Coronary artery (tissue), 2 donors: ENCODE measurements at places on chromosomes 12 and 14.

GRCh38 chr14:49954171-49954631 lies 61.3 kb downstream of the ARF6 start:
- no peak for DNase-seq

GRCh38 chr14:106013879-106014376 lies 487.5 kb downstream of the TMEM121 start:
- no peak for DNase-seq

DNA sequence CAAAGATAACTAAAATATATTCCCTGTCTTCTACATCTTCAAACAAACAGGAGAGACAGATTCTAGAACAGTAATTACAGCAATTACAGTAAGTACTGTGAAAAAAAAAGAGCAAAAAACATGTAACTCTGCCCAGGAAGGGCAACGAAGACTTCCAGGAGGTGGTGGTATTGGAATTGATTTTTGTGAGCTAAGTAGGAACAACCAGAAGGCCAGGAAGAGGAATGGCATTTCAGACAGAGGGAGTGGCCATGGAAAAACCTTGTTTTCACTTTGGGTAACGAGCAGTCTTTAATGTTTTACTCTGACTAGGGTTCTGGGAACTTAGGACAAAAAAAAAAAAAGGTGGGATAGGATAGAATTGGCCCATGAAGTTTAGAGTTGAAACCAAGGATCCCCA lies 196.3 kb upstream of the PLEKHG7 start:
- DNase-seq: no peak

DNA sequence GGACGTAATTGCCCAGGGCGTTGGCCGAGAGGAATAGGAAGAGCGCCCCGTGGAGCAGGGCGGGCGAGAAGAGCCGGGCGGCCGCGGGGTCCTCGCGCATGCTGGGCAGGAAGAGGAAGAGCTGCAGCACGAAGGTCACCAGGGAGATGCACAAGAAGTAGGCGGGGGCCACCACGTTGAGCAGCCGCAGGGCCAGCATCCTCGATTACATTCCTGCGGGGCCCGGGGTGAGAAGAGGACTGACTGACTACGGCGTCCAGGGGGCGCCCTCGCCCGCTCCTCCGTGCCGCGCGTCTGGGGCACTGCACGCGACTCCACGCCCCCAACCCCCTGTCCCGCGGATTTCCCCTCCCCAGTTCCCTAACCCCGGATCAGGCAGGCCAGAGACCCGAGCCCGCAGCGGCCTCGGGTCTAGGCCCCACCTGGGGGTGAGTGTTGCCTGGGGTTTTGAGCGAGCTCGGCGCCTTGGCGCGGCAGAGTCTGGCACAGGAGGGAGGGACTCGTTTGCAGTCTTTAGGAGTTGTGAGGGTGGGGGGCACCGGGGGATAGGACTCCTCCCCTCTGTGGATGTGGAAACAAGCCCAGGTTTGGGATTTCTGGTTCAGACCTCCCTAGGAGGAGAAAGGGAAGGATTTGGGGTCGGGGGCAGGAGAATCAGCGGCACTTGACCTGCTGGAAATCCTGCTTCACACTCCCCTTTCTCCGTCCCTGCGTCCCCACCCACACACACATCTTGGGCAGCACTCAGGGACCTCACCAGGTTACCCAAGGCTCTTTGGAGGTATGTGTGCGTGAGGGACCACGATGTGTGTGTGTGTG lies 1.8 kb downstream of the ZDHHC22 start:
- no peak for DNase-seq

- no peak for DNase-seq
These were observed 66.2 kb upstream of the PCNX4 start for GRCh38 chr14:60025571-60025970.

DNA sequence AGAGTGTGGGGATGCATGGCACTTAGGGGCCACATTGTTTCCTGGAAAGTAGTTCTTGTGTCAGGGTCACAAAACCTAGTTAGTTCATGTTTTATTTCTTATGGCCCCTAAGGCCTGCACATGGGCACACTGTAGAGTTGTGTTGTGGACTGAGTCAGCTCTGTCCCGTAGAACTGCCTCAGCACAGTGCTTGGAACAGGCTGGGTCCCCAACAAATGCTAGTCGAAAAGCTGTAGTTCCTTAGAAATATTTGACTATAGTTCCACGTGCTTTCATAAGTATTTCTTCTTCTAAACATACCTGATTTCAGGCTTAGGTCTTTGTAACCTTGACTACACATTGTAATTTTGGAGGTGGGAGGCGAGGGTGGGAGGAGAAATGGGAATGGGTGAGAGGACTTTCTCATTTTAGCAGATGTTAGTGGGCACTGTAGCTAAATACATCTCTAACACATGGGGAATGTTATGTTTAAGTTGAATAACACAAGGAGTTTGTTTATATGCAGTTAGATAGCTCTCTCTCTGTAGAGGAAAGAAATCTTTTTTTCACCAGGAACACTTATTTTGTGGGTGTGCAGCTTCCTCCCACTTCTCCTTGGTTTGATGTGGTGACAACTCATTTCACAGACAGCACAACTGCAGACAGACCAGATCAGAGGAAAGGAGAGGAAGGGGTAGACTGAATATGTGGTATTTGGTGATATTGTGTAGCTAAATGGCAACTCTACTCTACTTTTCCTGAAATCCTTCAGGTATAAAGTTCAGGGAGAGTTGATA lies 39.5 kb upstream of the DACT1 start:
- no peak for DNase-seq
